ENCODE measurements at places on chromosomes 11 and 22. TPM values are rescaled to one million over a fixed set of nuclear protein-coding genes. Genes with fewer than 3 reads are reported as not detected.

APBB1 gene
- total RNA-seq = 188 TPM

RAB39A gene
- 0.88 TPM for total RNA-seq

FZD4 gene
- 37.2 TPM for total RNA-seq

OR56A3 gene
- total RNA-seq = not detected

RNF214 gene
- total RNA-seq = 14.1 TPM

LARGE1 gene
- 23.0 TPM for total RNA-seq

PRODH gene
- total RNA-seq = 2.1 TPM

SMTNL1 gene
- total RNA-seq = 0.11 TPM

GANAB gene
- 110 TPM for total RNA-seq

APOA4 gene
- 0.86 TPM for total RNA-seq

OR4D5 gene
- 0.15 TPM for total RNA-seq

DNA sequence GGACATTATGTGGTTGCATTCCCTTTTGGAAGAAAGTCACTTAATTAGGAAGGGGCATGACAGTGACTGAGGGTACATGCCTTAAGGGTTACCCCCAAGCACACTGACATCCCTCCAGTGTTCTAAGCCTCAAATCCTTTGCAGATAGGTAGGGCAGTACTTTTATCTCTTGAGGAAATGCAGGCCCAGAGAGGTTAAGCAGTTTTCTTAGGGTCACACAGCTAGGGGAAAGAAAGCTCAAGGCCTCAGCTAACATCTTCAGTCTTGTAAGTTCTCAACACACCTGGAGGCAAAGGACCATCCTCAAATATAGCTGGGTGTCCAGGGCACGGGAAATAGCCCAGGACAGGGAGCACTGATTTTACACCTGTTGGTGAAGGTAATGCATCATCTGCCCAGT lies 31.6 kb downstream of the KIAA1671 start:
- no peak for DNase-seq

DNA sequence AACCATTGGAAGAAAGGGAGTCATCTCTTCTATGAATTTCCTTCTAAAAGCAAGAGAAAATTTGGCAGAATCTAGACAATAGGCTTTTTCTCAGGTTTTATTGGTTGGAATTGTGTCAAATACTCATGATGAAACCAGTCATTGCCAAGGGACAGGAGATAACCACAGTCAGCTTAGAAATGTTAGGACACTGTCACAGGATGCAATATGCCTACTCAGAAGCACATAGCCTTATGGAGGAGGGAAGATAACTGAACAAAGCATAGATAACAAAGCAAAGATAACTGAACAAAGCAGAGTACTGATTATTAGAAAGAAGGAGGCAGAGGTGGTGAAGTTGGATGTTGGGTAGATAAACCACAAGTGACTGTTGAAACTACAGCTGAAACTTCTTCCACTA lies 303.5 kb upstream of the PDGFD start:
- DNase-seq = peak; percentile 82

DNA sequence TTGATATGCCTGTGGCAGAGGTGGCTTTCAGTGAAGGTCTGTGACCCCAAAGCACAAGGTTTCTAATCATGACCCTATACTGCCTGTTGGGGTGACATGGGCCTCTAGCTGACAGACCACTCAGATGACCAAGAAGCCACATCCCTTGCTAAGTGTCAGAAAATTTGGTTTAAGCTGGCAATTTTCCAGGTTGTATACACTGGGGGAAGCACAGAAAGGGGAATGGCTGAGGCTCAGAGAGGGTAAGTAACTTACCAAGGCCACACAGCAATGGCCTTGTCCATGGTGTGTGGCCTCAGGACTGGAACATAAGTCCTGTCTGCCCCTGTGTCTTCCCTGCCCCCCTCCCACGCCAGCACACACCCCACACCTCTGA lies 66.9 kb upstream of the PRDM11 start:
- no peak for DNase-seq

- DNase-seq = peak; percentile 25
These were observed 145.7 kb downstream of the TTC17 start for GRCh38 chr11:43504316-43504950.

GRCh38 chr11:45294499-45294898 lies 8.4 kb upstream of the SYT13 start:
- no peak for DNase-seq

DNA sequence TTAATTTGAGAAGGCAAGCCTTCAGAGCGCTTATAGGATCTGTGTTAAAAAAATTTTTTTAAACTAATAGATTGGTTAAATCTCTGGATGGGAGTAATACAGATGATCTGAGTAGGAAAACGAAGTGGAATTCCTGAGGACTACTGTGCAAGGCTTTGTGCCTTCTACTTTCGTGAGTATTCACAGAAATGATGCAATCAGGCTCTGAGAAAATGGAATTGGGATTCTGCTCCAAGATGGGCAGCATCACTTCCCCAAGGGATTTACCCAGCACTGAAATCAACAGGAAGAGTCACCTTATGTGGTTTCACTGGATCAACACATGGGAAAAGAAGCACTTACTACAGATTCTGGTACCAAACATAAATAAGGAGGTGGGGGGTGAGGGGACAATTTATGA lies 12.5 kb downstream of the KMT5B start:
- DNase-seq = peak; percentile 77

DNA sequence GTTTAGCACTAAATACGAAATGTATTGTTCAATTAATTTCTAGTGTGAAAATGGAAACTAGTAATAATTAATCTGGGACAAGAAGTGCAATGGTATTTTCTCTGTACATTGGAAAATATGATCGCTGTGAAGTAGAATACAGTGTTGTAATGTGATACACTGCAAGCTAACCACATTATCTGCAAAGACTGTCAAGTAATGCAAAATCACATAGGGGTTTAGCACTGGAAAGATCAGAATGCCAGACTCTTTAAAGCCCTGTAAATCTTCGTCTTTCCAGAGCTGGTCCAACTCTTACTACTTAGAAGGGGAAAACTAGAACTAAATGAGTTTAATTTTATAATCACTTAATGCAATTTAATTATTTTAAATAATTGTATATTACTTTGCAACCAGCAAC lies 544.5 kb upstream of the ANO3 start:
- no peak for DNase-seq

- DNase-seq = peak; percentile 24
These were observed 13.1 kb upstream of the MMP1 start for GRCh38 chr11:102810950-102811660.

DNA sequence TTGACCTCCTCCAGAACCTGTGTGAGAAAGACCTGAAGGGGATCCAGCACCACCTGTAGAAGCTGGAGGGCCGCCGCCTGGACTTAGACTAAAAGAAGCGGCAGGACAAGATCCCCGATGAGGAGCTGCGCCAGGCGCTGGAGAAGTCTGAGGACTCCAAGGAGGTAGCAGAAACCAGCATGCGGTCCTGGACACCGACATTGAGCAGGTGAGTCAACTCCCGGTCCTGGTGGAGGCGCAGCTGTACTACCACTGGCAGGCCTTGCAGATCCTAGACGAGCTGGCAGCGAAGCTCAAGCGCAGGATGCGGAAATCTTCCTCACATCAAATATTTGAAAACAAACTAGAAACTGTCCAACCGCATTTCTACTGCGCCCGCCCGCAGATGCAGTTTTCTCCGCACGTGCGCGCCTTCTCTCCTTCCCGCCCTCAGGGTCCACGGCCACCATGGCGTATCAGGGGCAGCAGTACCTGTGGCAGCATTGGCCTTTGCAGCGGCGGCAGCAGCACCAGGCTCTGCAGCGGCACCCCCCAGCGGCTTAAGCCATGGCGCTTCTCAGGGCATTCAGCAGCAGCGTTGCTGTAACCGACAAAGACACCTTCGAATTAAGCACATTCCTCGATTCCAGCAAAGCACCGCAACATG lies 10.2 kb downstream of the CLDN25 start:
- no peak for DNase-seq

- DNase-seq = no peak
These were observed 74.6 kb downstream of the RAB30 start for GRCh38 chr11:82996966-82997606.

DNA sequence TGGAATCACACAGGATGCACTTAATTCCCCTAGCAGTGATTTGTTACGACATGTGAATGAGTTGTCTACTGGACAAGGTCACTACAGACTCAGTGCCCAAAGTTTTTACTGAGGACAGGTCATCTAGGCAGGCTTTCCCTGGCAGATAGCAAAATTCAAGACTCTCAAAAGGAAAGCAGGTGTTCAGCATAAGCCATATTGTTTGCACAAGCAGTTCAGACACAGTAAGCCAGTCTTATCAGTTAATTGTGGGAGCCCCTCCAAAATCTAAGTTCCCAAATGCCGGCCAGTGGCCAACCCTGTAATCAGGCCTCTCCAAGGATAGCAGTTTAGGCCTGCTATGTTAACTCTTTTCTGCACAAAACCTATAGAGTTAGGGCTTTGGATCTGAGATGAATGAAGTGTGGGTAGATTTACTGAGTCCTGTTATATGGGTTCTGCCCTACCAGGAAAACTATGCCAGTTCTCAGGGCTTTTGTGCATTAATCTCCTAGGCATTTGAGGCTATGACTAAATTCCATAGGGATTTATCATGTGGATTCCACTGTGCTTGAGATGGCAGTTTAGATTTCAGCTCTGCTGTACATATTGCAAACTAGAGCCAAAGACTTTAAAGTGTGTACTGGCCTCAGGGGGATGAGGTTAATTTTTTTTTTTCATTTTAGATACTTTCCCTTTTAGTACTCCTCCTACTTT lies 4.8 kb upstream of the ARHGEF12 start:
- no peak for DNase-seq

GRCh38 chr11:72226701-72227100 lies 2.1 kb downstream of the INPPL1 start:
- DNase-seq = no peak

- no peak for DNase-seq
These were observed 100.7 kb downstream of the CELSR1 start for GRCh38 chr22:46436595-46437175.

GRCh38 chr22:36900225-36900624 lies 13.2 kb upstream of the CSF2RB start:
- no peak for DNase-seq

GRCh38 chr22:23789121-23789520 lies 2.4 kb downstream of the SMARCB1 start:
- DNase-seq = no peak

- peak; percentile 93 for DNase-seq
These were observed 79.0 kb downstream of the AASDHPPT start for GRCh38 chr11:106156290-106156937.

DNA sequence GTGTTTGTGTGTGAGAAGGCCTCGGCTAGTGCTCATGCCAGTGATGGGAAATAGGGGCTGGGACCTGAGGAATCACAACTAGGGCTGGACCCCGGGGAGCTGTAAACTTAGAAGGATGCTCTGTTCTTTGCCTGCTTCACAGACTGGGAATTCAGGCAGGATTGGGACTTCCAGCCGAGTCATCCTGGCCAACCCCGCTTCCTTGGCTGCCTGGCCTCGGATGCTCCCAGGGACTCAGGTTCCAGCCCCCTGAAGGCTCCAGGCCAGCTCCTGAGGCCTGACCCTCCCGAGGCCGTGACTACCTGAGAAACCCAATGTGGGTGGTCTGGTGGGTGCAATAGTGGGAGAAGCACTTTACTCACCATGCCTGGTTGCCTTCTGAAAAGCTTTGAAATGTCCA lies 44.7 kb downstream of the IRAG1 start:
- no peak for DNase-seq

GRCh38 chr11:20045098-20045688 lies 115.1 kb downstream of the DBX1 start:
- no peak for DNase-seq

GRCh38 chr11:60515144-60515855 lies at the start of gene MS4A13:
Gene MS4A13, plus strand, starts transcription at chr11:60515392. Its CDS starts 2,692 bp downstream, at chr11:60518084.
- no peak for DNase-seq

DNA sequence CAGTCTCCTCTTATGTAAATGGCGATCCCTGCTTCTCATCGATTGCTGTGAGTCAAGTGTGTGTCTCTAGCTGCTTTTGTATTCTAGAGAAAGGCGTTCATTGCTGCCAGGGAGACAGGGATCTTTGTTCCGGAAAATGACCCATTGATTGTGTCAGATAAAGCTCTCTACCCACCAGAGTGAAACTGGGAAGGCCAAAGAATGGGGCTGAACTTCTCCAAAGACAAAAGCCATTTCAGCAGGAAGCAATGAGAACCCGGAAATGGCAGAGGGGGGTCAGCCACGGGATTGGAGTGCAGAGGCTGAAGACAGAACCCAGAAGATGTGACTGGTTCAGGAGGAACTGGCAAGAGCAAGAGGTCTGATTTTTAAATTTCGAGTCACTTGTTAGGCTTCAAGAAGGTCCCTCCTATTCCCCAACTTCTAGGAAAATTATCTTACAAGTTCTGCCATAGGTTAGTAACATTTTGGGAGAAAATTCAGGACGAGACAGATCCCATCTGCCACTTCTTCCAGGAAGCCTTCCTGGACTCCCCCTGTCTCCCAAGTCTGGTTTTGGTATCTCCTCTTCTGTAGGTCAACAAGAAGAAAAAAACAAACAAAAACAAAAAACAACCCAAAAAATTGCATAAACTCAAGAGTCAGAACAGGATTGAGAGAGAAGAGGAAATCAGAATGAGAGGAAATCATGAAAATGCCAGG lies 110.6 kb downstream of the NECTIN1 start:
- DNase-seq = peak; percentile 25

DNA sequence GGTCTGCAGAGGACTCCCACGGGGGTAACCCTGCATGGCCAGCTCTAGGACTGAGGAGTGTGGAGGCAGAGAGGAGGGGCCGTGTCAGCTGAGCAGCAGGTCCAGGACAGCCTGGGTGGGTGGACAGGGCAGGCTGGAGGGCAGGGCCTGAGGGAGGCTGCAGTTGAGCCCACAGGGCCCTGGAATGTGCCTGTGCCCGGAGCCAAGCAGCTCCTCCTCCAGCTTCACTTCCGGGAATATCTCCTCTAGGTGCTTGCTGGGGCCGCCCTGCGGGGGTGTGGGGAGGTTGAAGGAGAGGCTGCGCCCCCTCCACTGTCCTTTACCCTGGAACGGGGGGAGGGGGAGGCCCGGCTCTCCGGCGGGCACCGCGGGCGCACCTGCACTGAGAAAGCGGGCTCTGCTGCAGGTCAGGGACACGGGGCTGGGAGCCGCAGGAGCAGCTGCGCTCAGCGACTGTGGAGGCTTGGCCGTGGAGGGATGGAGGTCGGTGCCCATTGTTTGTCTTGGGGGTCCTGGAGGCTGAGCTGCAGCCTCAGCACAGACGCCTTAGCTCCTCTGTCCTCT lies 1293.2 kb downstream of the BRD1 start:
- no peak for DNase-seq

DNA sequence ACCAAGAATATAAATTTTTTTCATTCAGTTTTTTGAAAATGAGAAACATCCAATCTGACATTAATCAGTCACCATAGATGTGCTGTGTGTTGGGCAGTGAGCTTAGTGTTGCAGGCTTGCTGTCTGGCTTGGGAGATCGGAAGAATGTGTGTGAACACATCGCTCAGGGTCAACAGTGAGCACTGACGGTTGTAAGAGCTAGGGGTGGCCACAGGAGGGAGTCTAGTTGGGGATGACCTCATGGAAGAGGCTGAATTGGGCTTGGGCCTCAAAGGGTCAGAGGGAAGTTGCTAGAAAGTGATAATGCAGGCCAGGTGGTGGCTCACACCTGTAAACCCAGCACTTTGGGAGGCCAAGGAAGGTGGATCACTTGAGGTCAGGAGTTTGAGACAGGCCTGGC lies 375.4 kb downstream of the DDX10 start:
- no peak for DNase-seq
